ENCODE measurements at places on chromosomes 1 and 21.
A peak's percentile ranks its signal among the peaks of the same experiment; 100 is the strongest.

DNA sequence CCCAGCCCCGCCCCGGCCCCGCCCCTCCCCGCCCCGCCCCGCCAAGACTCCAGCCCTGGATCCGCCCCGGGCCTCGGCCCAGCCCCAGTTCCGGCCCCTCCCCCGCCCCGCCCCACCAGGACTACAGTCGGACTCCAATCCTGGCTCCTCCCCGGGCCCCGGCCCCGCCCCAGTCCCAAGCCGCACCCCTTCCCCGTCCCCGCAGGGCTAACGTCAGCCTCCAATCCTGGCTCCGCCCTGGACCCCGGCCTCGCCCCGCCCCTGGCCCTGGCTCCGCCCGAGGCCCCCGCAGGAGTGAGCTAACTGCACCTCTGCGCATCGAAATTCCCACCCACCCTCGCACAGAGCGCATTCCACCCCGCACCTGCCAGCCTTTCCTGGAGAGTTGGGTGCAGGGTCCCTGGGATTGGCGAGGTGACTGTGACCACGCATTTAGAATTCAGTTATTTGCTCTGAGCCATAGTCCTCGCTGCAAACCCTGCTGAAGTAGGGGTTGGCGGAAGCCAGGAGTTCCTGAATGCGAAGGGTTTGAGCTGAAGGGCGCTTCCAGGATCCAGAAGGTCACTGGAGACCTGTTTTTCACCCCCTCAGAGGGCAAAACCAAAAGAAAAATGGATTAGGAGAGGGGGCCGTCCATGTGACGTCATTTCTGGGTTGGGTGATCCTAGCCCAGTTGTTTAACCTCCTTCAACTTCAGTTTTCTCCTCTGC is 588 bp upstream of the IGSF8 start:
- peak; percentile 95 for DNase-seq

GRCh38 chr1:191432817-191433216 is 725.4 kb upstream of the RGS18 start:
- no peak for DNase-seq

GRCh38 chr1:14055442-14056223 is 355.6 kb downstream of the PRDM2 start:
- no peak for DNase-seq

DNA sequence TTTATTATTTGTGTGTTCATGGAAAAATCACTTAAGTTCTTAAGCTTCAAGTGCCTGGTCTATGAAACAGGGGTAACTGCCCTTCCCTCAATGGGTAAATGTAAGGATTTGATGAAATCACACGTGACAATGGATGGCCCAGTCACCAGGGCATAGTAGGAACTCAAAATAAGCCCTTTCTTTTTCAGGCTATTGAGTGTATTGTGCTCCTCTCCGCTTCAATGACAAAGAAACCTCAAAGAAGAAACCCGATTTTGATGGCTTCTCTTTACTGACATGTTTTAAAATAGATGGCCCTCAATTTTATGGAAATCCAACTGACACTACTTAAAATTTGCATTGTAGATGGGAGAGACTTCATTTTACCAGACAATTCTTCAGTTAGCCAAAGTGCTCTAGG is 543.5 kb downstream of the OMA1 start:
- DNase-seq: no peak

DNA sequence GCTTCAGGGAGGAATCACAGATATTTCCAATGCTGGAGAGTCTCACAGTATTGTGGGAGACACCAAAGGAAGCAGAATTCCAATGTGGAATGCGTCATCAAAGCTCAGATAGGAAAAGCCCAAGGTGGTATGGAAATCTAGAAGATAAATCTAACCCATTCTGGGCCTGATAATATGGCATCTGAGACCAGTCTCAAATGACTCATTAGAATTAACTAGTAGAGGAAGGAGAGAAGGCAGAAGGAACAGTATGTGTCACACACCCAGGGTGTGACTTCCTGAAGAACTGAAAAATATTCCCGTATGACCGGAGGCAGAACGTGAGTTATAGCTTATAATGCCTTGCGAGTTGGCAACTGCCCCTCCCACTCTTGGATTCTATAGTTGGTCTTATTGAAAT is 499.2 kb downstream of the PLPP3 start:
- DNase-seq: no peak

DNA sequence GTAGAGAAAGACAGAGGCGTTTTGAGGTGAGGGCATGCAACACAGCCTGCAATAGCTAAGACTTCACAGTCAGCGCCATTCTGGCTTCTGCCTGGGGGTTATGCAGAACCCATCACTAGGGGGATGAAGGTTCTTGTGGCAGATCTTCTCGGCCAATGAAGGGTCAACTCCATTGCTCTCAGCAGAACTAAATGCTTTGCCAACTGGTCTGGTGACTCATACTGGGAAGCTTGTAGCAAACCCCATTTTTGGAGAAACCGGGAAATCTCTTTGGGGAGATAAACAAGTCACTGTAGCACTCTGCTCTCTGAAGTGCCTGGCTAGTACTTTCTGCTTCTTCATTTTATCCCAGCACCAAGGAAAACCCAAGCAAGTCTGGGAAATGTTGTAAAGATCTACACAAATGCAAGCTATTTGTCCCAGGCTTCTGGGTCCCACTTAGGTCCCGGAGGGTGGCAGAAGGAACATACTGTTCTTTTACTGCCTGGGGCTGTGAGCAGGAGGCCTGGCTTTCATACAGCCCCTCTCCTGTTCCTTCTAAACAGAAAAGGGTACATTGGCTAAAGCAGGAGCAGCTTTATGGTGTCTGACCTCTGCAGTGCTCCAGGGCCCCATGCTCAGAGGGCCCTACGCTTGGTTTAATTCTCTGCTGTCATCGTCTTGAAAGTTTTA is 28.8 kb downstream of the SHISA4 start:
- peak; percentile 35 for DNase-seq

GRCh38 chr1:51664421-51665240 is 47.7 kb downstream of the OSBPL9 start:
- no peak for DNase-seq

- no peak for DNase-seq
Measured at GRCh38 chr1:216054600-216054999, 368.6 kb downstream of the USH2A start.

DNA sequence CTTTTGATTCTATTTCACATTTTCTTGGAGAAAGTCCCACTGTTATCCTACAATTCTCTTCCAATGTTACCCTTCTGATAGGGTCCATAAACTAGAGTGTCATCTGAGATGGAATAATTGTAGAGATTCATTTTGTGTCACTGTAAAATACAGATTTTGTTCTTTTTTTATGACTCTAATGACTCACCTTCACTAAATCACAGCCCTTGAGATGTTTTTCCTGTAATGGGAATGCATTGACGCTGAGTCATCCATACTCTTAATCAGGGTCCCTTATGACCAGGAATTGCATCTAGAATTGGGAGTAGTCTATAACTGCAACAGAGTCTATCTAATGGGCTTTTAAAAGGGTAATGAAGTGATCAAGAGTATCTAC is 315.5 kb downstream of the TGFB2 start:
- peak; percentile 84 for DNase-seq

DNA sequence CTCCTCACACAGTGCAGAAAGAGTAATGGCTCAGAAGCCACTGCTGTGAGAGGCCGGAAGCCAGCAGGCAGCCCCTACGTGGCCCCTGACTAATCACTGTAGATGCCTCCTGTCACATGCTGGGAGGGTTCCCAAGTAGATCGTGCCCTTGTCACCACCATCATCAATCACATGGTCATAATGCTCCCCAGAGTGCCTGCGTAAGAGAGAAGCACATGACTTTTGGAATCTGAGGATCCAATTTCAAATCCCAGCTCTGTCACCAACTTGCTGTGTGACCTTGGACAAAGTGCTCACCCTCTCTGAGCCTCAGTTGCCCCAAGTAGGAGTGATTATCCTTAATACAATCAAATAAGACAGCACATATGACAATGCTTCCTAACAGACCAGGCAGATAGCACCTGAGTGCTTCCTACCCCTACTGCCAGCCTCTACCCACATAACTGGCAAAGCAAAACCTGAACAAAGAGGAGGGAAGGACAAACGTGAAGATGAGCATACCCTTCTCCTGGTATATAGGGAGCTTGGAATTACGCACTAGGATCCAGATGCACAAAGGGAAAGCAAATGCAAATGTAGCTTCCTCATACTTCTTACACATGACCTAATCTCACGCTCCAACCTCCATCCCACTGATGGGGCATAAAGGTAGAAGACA is 65.7 kb downstream of the SDC3 start:
- DNase-seq: no peak

DNA sequence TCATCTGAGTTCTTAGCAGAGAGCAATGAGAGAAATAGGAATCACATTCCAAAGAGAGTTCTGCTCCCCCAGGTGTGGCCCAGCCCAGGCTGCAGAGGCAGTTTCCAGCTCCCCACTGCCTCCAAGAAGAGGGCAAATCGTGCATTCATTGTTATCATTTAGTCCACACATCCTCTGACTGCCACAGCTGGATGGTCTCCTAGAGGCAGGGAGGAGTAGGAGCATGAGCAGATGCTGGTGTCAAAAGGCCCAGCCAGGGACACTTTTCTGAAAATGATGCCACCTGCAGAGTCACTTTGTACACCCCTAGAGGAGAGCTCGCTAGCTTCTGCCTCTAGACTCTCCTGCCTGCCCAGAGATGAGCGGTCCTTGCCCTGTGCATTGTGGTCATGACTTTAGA is 33.6 kb upstream of the GNPAT start:
- DNase-seq: no peak

DNA sequence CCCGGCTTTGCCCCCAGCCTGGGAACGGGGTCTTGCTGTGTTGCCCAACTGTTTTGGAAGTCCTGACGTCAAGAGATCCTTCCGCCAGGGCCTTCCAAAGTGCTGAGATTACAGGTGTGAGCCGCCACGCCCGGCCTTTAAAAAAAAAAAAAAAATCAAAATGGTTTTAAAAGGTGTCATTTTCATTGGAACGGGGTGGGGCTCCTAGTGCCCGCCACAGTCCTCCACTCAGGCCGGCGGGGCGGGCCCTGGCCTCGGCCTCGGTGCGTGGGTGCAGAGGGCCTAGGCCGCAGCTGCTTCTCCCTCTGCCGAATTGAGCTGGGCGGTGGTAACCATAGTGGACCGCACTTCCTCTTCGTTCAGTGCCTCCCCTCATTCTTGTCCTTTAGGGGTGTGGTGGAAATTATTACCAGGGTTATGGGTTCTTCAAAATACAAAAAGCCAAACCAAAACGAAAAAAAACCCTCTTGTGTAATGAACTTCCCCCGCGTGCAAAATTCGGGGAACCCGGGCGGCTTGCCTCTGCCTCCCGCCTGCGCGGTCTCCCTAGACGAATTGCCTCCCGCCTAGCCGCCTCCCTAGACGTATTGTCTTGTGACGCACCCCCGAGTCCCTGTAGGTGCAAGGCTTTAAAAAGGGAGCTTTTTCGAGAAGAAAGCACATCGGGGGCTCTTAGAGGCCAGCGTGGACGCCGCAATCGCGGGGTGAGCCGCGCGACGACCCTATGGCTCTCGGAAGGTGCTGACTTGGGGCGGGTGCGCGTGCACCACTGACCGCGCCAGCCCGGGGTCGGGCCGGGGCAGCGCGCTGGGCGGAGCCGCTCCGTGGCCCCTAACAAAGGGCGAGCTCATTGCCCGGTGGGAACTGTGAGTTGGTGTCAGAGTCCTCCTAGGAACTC is 10.5 kb upstream of the SPEN start:
- no peak for DNase-seq

DNA sequence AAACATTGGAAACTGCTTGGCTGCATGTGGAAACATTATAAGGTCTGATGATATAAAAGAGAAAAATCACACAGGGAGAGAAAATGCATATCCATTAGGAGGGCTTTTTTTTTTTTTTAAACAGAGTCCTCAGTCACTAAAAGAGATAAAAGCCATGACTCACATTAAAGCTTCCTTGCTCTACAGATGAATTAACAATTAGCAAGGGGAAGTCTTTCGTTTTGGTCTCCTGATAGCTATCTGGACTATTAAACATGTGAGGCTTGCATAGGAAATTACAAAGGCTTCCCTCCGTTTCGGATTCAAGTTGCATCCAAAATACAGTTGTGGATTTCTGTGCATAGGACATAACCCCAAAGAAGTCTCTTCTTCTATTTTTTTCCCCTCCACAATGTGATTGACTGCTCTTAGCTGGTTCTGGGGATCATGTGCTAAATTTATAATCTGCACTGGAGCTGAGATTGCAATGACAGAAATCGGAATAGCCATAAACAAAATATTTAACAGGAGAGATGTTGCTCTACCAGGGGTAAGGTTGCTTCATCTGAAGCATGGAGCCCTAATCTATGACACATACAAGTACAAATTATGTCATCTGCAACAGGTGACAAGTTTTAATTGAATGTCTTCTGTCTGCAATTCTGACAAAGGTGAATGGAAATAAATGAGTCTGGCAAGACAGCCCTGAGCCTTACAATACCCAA is 146.8 kb downstream of the ESRRG start:
- DNase-seq: no peak

DNA sequence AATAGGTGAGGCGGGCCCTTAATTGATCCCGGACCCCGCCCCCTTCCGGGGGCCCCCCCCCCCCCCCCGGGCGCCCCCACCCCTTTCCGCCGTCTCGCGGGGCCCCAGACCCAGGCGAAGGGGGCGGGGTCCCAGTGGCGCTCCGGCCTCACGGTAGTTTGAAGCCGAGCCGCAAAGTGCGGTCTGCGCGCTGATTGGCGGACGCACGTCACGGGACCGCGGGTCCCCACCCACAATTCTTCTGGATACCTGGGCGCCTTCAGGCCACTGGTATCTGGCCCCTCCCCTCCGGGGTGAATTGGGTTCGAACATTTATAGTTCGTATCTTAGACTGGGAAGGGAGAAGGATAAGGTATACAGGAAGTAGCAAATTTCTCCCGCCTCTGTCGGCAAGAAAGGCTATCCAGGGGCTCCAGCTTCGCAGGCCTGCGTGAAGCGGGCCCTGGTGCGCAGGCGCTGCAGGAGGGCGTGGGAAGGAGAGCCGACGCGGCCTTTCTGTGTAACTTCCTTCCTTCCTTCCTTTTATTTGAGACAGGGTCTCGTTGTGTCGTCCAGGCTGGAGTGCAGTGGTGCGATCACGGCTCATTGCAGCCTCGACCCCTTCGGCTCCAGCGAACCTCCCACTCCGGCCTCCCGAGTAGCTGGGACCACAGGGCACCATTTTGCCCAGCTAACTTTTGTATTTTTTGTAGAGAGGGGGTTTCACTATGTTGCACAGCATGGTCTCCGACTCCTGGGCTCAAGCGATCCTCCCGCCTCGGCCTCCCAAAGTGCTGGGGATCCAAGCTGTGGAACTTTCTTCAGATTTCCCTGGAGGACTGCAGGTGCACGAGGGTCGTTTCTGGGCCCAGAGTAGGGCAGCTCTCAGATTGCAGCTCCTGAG is 564 bp upstream of the HMGN1 start:
- DNase-seq: peak; percentile 96

DNA sequence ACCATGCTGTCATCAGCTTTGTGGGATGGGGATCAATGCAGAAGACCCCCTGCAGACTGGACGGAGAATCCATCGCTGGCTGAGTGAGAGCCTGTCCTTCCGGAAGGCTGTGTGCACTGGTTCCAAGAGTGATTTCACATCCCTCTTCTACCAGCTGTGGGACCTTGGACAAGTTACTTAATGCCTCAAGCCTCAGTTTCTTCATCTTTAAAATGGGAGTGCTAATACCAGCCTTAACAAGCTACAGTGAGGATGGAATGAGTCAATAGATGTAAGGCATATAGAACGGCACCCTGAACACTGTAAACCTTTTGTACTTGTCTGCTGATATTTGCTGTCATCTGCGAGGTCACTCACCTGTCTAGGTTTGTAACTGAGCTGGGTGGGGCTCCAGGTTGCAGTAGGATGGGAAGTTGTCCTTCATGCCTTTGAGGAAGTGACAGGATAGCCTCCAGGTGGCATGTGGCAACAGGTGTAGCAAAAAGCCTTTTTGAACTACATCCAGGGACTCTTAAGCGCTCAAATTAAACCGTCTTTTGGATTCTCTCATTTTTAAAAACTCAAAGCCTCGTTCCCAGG is 27.5 kb downstream of the TMEM51 start:
- DNase-seq: no peak

- no peak for DNase-seq
Measured at GRCh38 chr1:26005434-26006105, 7.7 kb upstream of the PAFAH2 start.

Measured in PC-9 (cell line).